ENCODE measurements at places on chromosomes 5 and 9.
A peak's percentile ranks its signal among the peaks of the same experiment; 100 is the strongest.

- no peak for DNase-seq
These were observed 115.0 kb downstream of the PRKACG start for GRCh38 chr9:68898781-68899439.

DNA sequence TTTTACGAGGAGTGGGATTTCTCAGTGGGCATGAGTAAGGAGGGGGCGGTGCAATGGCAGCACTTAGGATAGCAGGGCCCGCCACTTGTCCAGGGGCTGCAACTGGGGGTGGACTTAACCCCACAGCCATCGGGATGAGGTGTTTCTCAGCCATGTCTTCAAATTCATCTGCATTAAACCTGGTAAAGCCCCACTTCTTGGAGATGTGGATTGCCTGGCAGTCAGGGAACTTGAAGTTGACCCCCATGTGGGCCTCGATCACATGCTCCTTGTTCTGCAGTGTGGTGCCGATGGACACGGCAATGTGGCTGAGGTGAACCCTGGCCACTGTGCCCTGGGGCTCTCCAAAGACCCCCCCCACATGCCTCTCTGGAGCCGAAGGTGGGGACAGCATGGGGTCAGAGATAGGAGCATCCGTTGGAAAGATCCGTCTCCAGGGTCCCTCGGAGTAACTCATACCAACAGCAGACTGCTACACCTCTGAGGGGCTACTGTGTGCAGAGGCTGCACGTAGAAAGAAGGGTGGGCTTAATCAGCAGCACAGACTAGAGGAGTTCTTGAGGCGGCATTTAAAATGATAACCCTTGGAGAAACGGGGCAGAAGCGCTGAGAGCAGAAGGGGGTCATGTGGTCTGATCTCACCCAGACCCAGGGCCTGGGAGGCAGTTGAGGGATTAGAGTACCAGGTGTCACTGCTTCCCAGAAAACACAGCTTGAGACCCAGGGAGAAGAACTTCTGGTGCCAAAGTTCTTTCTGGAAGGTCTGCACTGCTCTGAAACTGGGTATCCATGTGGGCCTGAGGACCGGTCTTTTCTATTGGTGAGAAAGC is 141.4 kb downstream of the MTX3 start:
- no peak for DNase-seq

DNA sequence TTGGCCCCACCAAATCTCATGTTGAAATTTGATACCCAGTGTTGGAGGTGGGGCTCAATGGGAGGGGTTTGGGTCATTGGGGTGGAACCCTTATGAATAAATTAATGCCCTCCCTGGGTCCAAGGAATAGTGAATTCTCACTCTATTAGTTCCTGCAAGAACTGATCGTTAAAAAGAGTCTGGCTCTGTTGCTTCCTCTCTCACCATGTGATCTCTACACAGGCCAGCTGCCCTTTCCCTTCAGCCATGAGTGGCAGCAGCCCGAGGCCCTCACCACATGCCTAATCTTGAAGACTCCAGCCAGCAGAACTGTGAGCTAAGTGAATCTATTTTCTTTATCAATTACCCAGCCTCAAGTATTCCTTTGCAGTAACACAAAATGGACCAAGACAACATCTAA is 106.0 kb downstream of the CAAP1 start:
- DNase-seq, result no peak

DNA sequence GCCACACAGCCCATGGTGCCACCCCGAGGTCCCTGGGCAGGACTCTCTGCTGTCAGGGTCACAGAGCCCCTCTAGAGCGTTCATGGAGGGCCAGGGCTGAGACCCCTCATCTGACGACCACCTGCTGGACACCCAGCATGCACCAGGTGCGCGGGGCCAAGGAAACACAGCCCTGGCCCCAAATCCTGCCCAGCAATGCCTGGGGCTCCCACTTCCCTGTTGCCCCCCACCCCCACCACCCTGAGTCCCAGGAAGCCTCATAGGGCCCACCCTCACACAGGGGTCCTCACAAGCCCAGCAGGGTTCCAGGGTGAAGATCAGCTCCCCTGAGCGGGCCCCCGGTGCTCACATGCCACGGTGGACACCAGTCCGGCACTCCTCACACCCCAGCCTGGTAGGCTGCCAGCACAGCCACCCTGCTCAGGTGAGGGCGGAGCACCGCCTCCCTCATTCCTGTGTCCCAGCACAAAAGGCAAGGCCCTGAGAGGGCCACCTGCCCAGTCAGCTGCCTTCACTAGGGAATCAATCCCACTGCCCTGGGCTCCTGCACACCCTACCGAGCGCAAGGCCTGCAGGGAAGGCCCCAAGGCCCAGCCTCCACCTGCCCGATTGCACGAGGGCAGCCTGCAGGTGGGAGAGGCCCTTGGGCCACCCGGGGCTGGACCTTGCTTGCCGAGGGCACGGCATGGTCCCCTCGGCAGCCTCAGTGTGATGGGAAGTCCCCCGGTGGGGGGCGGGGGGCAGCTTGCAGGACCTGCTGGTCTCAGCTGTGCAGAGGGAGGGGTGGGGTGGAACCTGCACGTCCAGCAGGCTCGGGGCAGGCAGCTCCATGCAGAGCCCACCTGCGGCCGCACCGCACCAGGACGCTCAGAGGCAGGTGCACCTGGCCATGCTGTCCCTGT is 56.4 kb upstream of the UBAC1 start:
- no peak for DNase-seq

GRCh38 chr9:114988962-114989599 is 58.7 kb upstream of the TNFSF8 start:
- no peak for DNase-seq

DNA sequence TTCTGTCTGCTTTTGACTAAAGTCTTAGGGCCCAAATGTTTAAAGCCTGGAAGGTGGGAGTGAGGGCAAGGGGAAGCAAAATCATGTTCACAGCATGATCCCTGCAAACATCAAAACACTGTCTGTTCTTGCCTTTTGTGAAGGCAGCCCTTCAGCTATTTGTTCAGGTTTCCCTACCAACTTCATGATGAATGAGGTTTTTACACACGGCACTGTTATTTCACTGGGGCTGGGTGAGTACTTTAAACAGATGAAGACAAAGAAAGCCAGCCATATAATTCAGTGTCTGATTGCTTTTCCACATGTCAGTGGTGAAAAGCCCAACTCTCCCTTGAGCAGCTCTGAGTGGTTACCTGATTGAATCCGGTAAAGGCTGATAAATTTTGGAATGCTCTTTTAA is 224.7 kb upstream of the GRAMD2B start:
- DNase-seq, result peak; percentile 57

- DNase-seq, result no peak
These were observed 47.6 kb downstream of the DCP2 start for GRCh38 chr5:113024076-113024697.

GRCh38 chr9:83327323-83327722 is 210.9 kb downstream of the FRMD3 start:
- no peak for DNase-seq

DNA sequence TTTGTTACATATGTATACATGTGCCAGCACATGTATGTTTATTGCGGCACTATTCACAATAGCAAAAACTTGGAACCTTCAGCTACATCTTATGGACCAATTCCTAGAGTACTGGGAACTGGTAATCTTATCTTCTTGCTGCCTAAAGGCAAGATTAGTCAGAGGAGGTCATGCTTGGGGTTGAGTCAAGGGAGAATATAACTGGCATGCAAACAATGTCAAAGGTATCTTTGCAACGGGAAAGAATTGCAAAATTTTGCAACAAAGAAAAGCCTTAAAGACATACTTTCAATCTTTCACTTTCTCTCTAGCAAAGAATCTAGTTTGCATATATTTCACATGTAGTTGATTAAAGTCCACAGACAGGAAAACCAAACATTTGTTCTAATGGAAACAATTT is 145.2 kb downstream of the EDIL3 start:
- no peak for DNase-seq

GRCh38 chr9:118455259-118455658 is 751.1 kb downstream of the TLR4 start:
- DNase-seq, result no peak

GRCh38 chr5:9545992-9546851 is at the start of gene SEMA5A:
SEMA5A (minus strand) TSS chr5:9546075; CDS start chr5:9379946, 166,129 bp downstream.
- no peak for DNase-seq

DNA sequence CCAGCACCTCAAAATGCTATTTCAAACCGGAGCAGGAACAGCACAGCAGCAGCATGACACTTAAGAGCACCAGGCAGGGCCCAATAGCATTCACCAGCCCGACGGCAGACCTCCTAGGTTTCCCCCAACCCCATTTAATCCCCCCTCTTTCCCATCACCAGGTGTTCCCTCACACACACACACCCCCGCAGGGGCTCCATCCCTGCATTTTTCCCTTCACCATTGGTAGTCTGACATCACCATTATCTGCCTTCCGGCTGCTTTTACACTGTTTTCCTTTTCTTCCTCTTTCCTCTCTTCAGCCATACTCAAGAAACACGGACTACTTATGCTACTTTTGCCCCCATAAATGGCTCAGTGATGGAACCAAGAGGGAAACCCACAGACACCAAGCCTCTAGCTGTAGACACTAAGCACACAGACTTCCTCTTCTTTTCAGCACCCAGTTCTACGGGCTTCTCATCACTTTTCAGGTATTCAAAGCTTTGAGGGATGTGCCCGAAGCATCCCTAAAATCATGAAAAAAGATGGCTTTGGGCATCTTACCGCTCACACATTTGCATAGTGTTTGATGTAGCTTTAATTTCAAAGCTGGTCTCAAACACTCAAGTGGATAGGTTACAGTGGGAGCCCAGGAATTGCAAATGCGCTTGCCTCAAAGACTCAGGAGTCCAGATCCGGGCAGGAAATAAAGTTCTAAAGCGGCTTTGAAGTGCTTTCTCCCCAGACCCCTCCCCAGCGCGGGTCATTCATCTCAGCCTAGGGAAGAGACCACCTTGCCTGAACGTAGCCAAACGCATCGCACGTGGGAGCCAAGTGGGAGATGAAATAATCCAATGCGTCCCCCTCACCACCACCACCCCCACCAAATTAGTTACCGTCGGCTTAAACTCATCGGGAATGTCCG is 141.5 kb downstream of the TSSK1B start:
- no peak for DNase-seq

DNA sequence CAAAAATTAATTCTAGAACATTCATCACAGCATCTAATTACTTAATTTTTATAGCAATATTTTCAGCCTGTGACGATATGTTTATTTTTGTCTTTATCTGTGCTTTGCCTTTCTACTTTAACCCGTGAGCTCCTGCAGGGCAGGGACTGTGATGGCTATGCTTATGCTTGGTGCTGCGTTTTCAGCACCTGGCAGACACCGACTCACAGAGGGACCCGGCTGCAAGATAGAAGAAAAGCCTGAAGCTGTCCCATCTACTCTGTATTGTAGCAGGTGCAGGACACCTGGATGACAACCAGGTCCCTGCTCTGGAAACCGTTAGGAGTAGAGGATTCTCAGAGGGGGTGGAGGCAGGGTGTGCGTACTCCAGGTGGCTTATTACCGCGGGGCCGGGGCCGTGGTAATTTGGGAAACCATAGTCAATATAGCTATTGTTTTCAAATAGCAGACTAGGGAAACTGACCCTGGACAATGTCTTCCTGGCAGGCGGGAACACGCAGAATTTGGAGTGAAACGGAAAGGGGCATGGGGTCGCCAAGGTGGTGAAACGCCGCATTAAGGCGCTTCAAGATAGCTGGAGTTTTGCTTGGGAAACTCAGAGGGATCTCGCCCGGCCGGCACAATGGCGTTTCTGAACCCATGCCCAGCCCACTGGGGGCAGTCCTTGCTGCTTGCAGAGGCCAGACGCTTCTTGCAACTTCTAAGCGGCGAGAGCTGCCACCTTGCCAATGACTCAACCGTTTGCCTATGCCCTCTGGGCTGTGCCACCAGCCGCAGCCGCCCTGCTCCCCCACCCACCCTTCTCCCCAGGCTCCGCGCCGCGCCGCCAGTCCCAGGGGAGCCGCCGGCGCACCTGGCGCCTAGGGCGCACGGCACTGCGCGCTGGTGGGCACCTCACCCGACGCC is 140.1 kb upstream of the PALM2AKAP2 start:
- DNase-seq, result peak; percentile 88

DNA sequence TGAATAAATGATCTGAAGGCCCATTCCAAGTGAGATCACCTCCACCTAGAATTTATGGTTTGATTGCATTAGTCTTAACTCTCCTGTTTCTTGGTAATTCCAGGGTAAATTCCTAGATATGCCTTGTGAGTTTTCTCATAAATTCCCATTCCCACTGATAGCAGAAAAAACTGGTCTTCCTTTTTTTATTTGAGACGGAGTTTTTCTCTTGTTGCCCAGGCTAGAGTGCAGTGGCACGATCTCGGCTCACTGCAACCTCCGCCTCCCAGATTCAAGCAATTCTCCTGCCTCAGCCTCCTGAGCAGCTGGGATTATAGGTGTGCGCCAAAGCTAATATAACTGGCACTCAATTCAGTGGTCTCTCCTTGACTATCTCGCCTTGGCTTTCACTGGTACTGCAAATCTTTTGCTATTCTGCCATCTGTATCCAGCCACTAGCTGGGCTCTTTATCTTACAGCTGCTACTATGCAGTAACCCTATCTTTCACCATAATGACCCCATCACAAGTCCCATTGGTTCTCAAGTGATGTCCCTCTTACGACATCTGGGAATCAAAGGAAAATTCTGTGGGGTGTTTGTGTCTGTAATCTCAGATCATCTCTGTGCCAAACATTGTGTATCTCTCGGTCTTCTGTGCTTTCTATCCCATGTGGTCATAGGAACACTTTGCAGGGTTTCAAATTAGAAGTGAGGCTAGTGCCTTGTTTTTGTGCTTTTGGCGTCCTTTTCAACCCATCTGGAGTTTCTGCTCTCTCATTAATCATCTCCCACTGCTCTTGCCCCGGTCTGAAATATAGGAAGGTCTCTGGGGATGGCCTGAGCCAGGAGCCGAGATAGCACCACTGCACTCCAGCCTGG is 14.4 kb downstream of the HNRNPK start:
- DNase-seq, result no peak

GRCh38 chr9:134902936-134903335 is 14.8 kb downstream of the FCN1 start:
- DNase-seq, result no peak

- no peak for DNase-seq
These were observed 234.4 kb upstream of the GAS1 start for GRCh38 chr9:87181670-87182069.

DNA sequence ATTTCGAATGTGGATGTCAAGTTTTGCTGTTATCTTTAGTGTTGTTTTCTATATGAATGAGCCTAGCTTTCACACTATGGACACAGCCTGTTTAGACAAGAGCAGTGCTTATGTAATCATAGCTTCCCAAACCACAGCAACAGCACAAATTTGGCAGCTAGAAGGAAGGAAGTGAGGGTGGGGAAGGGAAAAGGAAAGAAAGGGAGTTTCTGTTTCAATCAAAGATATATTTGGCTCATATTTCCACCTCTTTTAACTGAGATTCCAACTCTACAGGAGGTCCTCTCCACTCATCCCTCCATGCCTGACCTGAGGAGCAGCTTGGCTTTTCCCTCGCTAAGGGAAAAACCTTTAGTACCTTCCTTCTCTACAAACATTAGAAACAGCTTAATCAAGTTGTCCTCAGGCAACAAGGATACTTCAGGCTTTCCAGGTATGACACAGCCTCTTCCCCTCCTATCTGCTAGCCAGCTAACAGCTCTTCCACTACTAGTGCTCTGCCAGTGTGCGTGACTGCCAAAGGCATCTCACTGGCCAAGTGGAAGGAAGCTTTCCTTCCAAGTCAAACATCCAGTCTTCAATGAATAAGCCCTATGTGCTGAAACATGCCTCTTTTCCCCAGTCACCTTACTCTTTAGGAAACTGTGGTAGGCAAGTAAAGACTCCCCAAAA is 268.6 kb upstream of the PTGER4 start:
- DNase-seq, result no peak

Measured in NCI-H1092 (cell line).